ENCODE measurements at places on chromosomes 3 and 15.
A peak's percentile ranks its signal among the peaks of the same experiment; 100 is the strongest.

DNA sequence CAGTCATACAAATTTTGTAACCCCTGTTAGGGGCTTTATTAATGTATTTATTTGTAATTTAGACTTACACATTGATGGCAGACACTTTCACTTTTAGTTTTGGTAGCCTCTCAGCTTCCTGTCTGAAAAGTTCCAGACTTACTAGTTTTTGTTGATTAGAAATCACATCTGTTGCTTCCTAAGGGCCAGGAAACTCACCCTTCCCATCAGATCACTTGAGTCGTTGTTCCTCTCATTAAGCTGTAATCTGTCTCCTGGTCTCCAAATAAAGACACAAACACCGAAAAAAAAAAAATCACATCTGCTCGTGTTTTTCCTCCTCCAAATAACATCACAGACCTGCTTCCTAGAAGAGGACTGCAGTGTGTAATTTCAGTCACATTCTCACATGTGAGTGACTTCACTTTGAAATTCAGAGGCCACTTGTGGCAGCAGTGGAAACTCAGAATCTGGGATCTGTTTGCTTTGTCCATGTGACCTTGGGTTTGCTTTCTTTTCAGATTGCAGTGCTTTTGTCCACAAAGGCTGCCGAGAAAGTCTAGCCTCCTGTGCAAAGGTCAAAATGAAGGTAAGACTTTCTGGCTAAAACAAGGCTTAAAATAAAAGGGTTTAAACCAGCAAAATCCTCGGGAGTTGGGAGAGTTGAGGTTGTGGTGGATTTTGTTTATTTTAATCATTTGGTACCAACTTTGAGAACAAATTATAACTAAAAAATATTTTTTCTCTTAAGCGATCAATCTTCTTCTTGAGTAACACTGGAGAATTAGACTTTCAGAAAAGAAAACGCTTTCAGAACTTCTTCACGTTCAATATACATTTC lies 87.0 kb downstream of the KLHL25 start:
- H3K27me3 ChIP-seq, result no peaks in the 10 kb centered on the region
- H3K27ac ChIP-seq, result no peak overlapping the region
- H3K4me1 ChIP-seq, result peaks cover 6% of the 10 kb centered on the region

DNA sequence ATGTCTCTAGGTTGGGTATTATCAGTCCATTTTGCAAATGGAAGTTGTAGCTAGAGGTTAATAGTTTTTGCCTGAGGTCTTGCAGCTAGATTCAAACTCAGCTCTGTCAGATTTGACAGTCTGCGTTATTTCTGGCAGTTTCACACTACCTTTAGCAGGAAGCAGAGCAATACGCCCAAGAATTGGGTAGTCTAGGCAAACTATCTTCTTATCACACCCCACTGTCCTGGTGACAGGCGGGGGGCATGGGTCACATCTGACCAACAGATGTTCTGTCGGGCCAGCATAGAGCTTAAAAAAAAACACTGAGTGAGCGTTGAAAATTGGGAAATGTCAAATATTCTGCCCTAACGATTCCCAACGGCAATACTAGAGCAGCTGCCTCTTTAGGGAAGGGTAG lies 5.7 kb downstream of the GPR160 start:
- H3K4me1 ChIP-seq, result peaks cover 10% of the 10 kb centered on the region
- H3K27me3 ChIP-seq, result peaks cover 35% of the 10 kb centered on the region
- H3K36me3 ChIP-seq, result no peaks in the 10 kb centered on the region
- no peak for DNase-seq
- no peak overlapping the region for H3K4me3 ChIP-seq
- no peak overlapping the region for H3K27ac ChIP-seq

- no peaks in the 10 kb centered on the region for H3K36me3 ChIP-seq
- H3K4me1 ChIP-seq, result no peaks in the 10 kb centered on the region
- no peak overlapping the region for H3K27ac ChIP-seq
- peak; percentile 13 for DNase-seq
- H3K4me3 ChIP-seq, result no peak overlapping the region
- no peaks in the 10 kb centered on the region for H3K27me3 ChIP-seq
These were observed 57.4 kb downstream of the HRH1 start for GRCh38 chr3:11211531-11212298.

DNA sequence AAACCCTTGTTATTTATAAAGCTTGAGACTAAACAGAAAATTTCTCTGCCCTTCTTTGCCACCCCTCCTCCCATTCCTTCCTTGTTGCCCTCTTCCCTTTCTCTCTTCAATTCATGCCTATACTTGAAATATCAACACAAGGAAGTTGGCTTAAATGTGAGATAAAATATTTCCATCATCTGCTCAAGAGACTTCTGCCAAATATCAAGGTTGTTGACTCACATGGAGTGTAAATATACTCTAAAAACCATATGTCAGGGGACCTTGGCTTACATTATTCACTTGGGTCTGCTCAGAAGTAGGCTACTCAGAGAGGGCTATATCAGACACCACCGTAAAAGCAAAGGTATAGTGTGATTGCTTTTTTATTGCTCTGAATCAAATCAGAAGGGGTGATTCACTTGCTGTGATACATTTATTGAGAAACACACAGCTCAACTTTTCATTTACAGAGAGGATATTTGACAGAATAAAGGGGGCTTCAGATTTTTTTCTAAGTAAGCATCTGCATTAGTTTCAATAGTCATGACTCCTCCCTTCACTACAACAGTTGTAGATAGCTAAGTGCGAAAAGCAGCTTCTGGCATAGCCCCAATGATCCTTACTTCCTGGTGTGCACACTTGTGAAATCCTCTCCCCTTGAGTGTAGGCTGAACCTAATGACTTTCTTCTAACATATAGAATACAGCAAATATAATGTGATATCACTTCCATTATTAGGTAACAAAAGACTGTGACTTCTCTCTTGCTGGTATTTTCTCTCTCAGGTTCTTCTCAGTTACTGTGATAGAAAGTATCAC lies 386.2 kb downstream of the EFHB start:
- no peak overlapping the region for H3K27ac ChIP-seq
- H3K36me3 ChIP-seq, result no peaks in the 10 kb centered on the region

DNA sequence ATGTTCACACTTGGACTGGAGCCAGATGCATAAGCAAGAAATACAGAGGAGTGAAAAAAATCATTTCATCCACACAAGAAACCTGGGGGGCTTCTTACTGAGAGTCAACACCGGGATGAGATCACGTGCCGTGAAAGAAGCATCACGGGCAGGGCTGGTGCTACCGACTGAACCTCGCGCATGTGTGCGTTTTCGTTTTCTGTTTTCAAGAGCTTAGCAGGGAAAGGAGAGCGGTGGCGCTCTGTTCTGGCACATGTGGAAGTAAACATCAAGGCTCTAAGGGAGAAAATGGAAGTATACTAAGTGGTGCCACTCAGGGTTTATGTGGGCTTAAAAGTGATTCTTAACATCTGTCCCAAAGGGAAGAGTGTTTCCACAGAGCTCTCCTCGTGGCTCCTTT lies 55.9 kb downstream of the VGLL4 start:
- no peak overlapping the region for H3K4me3 ChIP-seq
- H3K27ac ChIP-seq, result no peak overlapping the region
- H3K4me1 ChIP-seq, result peaks cover 63% of the 10 kb centered on the region
- no peaks in the 10 kb centered on the region for H3K36me3 ChIP-seq
- H3K27me3 ChIP-seq, result no peaks in the 10 kb centered on the region
